ENCODE measurements at places on chromosomes 12 and 14.
A peak's percentile ranks its signal among the peaks of the same experiment; 100 is the strongest.

- no peak for DNase-seq
These were observed 567.5 kb downstream of the TRHDE start for GRCh38 chr12:72839696-72840095.

GRCh38 chr12:107317751-107318555 is 224.6 kb upstream of the CRY1 start:
- peak; percentile 96 for DNase-seq

DNA sequence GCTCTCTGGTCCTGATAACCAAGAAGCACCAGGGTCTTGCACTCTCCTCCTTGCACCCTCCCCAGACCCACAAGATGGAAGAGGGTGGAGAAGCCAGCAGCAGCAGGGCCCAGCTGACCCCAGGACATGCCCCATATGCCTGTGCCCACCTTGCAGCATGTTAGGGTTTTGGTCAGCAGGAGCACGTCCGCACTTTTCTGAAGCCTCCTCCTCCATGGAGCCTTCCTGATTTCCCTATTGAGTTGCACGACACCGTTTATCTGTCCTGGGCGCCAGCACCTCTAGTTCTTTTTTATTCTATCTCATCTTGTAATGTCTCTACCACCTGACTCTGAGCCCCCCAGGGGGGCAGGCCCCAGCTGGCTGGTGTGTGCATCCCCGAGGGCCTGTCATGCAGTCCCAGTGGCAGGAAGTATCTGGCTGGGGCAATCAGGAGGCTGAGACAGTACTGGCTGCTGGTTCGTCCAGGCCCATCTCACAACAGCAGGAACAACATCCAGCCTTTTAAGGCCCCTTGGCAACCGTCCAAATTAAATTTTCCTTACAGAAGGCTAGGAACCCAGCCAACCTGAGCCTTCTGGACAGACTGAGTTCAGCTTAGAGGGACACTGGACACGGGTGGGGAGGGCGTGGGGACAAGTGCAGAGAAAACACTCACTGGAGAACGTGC is 39.6 kb downstream of the CCDC85C start:
- peak; percentile 81 for DNase-seq

- no peak for DNase-seq
These were observed 571.7 kb downstream of the DIO2 start for GRCh38 chr14:79639613-79640012.

DNA sequence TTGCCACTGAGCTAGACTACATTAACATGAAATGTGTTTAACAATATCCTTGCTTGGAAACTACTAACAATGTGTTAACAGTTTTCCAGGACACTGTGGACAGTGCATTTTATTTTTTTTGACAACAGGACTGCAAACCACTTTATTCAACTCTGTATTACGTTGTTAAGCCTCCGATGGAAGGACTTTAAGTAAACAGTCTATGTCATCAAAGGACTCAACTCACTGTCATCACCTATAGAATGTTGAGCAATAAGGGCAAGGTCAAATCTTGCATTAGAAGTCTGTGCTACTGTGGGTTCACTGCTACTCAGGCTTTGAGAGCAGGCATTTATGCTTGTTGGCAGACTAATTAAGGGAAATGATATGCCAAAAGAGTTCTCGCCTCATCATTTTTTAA is 483.7 kb downstream of the FLRT2 start:
- DNase-seq = no peak

GRCh38 chr12:89051065-89051677 is 301.1 kb downstream of the DUSP6 start:
- DNase-seq = peak; percentile 61

DNA sequence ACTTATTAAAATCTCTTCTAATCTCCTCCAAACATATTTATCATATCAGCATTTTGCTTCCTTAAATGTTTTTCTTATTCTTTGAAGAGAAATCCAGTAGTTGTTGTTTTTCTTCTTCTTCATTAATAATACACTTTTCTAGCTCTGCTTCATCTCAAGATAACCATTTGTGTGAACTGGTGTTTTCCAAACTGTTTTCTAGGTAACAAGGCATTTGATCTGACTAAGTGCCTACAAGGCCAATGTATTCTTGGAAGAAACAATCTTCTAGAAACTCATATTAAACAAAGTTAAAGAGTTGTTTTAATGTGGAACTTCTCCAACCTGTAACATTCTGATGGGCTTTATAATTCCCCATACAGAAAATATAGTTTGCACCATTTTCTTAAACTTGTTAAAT is 30.8 kb upstream of the IFNG start:
- no peak for DNase-seq

- no peak for DNase-seq
These were observed 172.6 kb downstream of the PRKCH start for GRCh38 chr14:61494018-61494417.

DNA sequence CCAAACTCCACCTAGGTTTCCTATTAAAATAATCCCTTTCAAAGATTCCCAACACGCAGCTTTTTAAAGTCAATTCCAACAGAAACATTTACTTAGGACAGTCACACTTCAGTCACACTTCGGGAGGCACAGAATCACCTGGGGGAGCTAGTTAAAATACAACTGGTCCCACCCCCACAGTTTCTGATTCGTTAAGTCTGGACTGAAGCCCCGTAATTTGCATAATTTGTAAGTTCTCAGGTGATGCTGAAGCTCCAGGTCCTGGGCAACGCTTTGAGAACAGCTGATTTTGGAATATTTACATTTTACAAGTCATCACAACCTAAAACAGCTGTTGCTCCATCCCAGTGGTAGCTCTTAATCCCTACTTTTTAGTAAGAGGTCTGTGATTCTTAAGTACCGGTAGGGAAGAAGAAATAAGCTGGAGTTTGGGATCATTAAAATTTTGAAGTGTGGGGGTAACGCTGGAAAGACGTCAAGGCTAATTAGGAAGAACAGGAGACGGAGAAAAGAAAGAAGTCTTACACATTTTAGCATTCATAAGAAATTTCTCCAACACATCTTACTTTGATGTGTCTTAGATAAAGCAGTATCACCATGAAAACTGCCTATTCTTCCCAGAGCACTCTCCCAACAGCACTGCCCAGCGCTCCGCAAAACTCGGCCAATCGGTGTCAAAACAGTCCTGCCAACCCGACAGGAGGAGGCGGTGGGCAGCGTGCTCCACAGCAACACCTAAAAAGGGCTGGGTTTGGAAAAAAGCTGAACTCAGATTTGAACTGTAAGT is 1.1 kb downstream of the IPO8 start:
- peak; percentile 60 for DNase-seq

DNA sequence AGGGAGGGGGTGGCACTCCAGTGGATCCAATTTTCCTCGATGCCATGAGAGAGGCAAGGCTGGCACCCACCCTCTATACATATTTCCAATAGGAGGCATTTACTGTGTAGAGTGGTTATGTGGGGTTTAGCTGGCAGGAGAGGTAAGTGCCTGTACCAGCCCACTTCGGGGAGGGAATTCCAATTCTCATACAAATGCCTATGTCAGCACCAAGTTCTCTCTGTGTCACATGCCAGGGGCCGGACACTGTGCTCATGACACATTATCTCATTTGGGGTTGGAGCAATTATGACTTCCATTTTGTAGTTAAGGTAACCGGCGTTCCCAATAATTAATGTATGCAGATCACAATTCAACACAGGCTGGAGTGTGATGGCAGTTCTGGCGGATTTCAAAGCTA is 284.3 kb downstream of the KSR2 start:
- DNase-seq = no peak

Measured in SK-N-SH (cell line).